ENCODE measurements at places on chromosomes 6 and 20. TPM values are rescaled to one million over a fixed set of nuclear protein-coding genes. Genes with fewer than 3 reads are reported as not detected.

The CRISP3 gene
- not detected for polyA plus RNA-seq

DNA sequence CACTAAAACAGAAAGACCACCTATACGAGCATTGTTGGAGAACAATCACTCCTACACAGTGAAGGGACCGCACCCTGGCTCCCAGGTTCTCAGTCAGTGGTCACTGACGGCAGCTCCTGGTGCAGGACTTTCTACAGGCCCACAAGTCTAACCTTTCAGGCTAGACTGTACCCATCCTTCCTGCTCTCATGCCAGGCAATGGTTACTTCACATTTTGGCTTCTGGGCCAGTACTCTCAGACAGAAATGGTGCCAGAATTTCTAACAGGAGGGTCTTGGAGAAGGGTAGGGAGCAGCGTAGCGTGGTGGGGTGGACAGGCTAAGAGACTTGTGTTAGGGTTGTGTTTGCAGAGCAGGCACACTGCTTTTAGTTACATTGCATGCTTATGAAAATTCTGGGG lies 12.1 kb downstream of the TOMM34 start:
- DNase-seq = no peak

DNA sequence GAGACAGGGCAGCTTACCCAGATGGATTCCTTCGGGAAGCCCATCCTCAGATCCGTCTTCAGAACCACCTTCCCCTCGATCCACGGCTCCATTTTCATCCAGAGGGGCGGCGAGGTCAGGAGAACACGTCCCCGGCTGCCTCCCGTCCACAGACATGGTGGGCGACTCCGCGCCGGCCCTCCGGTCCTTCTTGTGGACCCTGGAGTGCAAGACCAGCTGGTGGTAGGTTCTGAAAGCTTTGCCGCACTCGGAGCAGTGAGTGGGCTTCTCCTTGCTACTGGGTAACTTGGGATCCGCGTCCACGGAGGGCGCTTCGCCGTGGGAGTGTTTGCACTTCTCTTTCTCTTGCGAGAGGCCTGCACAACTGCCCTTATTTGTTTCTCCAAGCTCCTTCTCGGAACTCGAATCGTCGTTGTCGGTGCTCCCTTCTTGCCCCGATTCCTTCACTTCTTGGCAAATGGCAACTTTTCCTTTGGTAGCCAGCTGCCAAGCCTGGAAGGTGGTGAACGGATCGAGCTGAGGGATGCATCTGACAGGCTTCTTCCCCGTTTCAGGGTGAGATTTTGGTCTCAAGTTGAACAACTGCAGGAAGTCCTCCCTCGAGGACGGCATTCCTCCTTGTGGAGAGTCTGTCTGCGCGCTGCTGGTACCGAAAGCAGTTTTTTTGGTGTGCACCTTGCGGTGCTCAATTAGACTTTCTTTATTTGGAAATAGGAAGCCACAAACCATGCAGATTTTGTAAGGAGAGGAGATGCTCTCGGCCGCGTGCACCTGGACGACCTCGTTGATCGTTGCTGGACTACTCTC lies 12.0 kb downstream of the ZNF217 start:
- no peak for DNase-seq

GRCh38 chr6:44470115-44470464 lies 82.6 kb downstream of the CDC5L start:
- DNase-seq = no peak

The GLP1R gene
- 1.3 TPM for polyA plus RNA-seq

DNA sequence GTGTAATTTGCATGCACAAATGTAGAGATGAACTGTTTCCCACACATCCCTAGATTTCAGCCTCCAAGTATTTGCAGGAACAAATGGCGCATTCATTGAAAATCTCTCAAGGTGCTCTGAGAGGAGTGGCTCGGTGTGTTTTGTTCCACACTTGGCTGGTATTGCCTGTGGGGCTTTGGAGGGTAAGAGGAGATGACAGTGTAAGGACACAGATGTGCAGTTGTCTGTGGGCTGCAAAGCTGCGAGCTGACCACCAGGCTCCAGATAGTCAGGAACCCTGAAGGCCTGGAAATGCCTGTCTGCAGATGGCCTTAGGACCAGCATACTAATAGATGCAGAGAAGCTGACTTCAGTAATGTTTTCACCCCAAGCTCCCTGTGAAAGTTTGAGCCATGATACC lies 57.7 kb upstream of the PBOV1 start:
- no peak for DNase-seq

The LRRN4 gene
- 12.2 TPM for polyA plus RNA-seq

Data from left kidney (tissue), 8 donors.